Stimulated activated CD8-positive, alpha-beta memory T cell treated with anti-CD3 and anti-CD28 coated beads, Interleukin-7, amount 100 ng/mL, for 4 hours (primary cell): ENCODE measurements at places on chromosomes 4 and X.

- no peak for DNase-seq
Measured at GRCh38 chr4:141871086-141871770, 234.8 kb downstream of the IL15 start.

GRCh38 chr4:52684896-52685295 is 25.8 kb upstream of the USP46 start:
- DNase-seq, result no peak

DNA sequence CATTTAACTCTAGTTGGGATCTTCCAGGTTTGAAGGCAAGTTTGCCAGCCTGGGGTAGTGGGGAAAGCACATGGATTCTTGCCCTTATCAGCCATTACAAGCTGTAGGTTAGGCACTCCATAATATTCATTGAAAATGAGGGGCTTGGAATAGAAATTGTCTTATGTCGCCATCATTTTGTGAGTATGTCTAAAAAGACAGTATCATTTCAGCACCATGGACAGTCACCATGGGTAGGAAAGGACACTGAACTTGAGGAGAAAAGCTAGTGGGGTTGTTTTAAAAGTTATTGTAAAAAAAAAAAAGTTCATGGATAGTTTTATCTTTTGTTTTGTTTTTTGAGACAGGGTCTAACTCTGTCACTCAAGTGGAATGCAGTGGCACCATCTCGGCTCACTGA is 356.1 kb downstream of the HNRNPD start:
- DNase-seq, result no peak

DNA sequence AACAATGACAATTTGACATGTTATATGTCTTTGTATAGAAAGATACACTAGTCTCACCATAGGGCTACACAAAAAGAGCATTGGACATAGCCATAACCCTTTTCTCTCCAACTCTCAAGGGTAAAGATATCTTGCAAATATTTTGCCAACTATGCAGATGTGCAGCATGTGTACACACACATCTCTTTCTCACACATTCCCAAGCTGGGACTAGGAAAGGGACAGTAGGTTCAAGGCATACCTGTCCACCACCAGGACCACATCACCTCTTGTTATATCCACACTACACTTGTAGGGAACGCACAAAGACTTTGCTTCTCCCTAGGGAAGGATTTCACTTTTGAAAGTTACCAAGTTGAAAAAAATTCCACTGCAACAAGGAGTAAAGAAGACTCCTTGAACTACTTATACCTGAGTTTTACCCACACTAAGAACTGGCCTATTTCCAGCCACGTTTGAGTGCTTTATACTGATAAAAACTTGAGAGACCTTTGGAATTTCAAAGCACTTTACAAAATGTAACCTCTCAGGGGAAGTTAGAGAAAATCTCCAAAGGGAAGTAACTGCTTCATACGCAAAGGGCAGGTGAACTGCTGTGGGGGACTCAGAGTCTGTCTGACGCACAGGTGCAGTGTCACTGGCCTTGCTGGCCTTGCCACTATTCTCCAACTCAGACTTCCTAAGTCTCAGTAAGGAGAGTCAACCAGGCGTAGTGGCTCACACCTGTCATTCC is 36.9 kb downstream of the NR3C2 start:
- DNase-seq, result no peak

- DNase-seq, result no peak
Measured at GRCh38 chr4:77922158-77923094, 59.8 kb downstream of the MRPL1 start.

DNA sequence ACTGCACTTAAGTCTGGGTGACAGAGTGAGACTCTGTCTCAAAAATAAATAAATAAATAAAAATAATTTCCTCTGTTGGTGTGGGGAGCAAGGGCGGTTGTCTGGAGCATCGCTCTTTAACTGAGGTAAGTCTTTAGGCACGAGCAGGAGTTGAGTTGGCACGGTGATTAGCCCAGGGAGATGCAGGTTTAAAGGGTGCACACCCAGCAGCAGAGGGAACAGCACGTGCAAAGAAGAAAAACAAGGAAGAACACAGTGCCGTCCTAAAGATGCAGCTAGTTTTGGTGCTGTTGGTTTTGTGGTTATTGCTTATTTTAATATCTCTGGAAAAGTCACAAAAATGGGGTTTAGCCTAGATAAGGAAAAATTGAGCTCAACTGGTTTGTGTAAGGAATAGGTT is 87.8 kb downstream of the DHX15 start:
- DNase-seq, result no peak

- DNase-seq, result no peak
Measured at GRCh38 chr4:84952004-84952403, 14.5 kb downstream of the WDFY3 start.

GRCh38 chr4:6095023-6095752 is 77.0 kb upstream of the C4orf50 start:
- no peak for DNase-seq

DNA sequence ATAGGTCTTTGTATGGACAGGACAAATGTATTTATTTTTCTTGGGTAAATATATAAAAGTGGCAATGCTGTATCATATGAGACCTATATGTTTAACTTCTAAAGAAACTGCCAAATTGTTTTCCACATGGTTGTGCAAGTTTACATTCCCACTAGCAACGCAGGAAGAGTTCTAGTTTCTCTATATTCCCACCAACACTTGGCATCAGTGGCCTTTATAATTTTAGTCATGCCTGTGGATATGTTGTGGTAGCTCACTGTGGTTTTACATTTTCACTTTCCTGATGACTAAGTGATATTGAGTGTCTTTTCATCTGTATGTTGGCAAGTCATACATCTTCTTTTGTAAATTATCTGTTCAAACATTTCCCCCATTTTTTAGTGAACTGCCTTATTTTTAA is 126.0 kb downstream of the EMCN start:
- DNase-seq, result no peak

GRCh38 chr4:114108869-114109268 is 129.4 kb upstream of the ARSJ start:
- no peak for DNase-seq

DNA sequence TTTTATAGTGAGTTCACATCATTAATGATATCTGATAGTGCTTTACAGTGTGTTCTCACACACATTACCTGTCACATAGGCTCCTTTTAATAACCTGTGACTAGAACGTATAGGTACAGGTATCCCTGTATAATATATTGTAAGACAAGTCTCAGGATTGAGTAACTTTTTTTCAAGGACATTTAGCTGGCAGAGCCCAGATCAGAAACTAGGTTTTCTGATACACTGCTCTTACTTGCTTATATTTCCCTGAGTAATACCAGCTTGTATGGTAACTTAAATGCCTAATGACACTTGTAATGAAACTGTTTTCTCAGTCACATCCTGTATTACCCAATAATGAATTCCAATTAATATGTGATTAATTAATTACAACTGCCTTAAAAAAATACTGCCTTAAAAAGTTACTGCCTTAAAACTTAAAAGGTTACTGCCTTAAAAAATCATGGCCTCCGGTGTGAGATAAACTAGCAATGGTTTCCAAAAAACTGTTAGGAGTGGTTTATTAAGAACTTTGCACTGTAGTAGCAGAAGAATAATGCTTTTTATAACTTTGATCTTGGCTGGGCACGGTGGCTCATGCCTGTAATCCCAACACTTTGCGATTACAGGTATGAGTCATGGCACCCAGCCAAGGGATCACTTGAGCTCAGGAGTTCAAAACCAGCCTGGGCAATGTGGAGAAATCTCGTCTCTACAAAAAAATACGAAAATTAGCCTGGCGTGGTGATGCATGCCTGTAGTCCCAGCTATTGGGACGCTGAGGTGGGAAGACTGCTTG is 11.9 kb downstream of the COPS4 start:
- DNase-seq, result no peak

GRCh38 chrX:132216283-132216682 is 3.0 kb downstream of the RAP2C start:
- no peak for DNase-seq

DNA sequence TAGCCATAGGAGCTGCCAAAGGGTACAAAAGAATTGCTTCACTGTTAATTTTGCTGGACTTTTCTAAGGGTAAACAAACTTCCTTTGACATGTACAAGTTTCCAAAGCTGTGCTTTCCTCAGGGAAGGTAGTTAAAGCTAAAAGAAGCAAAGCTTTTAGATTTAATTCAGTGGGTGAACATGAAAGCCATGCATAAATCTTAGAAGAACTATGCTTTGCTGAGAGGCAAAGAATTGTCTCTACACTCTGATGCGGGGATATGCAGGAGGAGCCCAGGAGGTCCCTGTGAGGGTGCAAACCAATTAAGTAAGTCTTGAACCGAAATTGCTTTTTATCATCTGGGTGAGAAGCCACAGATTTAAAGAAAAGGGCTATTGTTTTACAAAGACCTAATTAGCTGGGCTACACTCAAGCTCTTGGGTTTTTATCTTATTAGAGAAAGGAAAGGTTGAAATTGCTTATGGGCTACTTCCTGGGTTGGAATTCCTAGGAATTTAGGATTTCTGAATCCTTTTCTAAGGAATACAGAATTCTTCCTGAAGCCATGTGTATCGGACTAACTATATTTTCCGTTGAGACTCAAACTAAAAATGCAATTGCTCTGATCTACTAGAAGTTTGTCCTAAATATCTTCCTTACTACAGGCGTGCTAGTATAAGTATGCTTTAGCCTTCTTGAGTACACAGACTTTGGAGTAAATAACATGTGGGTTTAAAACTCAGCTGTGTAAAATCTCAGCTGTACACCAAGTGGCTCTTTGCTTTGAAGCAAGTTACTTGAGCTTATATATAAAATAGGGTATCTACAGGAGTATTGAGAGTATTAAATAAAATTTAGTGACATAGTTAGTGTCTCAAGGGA is 188.4 kb upstream of the ANK2 start:
- no peak for DNase-seq

- DNase-seq, result no peak
Measured at GRCh38 chr4:153137159-153137558, 67.1 kb upstream of the TRIM2 start.

- DNase-seq, result no peak
Measured at GRCh38 chr4:155408796-155409195, 32.0 kb upstream of the MAP9 start.

GRCh38 chr4:87034527-87034926 is 99.7 kb downstream of the AFF1 start:
- DNase-seq, result no peak

- no peak for DNase-seq
Measured at GRCh38 chr4:181860157-181860556, 383.0 kb upstream of the TENM3 start.

DNA sequence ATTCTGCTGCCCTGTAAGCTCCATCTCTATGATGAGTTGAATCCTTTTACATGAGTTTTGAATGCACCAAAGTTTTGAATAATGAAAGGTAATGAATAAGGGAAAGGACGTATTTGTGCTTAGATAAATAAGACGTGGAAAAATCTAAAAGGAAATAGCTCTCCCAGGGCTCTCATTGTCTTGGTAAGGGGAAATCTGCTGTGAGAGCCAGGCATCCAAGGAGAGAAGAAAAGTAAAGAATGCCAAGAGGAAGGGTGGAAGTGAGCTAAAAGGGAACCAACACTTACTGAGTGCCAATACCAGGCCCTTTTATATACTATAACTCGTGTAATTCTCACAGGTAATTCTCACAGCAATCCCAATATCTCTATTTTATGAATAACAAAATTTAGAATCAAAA is 62.6 kb upstream of the KLHL13 start:
- no peak for DNase-seq

DNA sequence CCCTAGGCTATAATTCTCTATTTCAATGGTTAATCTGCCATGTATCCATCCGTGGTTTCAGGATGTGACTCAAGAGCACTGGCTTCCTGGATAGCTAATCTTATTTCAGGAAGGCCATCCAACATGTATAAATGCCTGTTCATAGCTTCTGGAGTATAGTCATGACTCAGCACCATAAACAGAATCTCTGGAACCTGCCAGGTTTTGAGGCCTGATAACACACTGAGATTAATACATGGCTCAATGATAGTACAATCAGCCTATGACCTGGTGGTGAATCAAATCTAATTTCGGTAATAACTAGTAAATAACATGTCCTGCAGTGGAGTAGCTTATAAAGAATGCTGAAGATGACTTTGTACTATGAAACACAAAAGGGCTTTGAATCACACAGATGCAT is 5.7 kb upstream of the IL13RA2 start:
- no peak for DNase-seq

DNA sequence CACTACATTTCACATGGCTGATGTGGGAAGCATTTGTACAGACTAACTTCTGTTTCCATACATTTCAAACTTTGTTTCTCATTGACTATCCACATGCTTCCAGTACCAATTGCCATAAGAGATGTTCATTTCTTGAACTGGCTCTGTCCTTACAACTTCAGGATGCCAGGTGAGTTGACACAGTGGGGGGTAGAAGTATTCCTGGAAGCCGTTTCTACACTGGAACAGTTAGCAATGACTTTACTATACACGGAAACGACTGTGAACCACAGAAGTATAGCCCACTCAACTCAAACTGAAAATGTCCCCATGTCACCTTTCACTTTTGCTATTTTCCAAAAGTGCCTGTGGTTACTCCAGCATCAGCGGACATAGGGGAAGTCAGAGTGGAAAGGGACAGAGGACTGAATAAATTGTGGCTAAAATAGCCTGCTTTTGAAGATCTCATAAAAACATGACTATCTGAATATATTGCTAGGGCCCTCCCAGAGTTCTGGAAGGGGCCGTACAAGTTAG is 38.0 kb upstream of the DSPP start:
- no peak for DNase-seq

DNA sequence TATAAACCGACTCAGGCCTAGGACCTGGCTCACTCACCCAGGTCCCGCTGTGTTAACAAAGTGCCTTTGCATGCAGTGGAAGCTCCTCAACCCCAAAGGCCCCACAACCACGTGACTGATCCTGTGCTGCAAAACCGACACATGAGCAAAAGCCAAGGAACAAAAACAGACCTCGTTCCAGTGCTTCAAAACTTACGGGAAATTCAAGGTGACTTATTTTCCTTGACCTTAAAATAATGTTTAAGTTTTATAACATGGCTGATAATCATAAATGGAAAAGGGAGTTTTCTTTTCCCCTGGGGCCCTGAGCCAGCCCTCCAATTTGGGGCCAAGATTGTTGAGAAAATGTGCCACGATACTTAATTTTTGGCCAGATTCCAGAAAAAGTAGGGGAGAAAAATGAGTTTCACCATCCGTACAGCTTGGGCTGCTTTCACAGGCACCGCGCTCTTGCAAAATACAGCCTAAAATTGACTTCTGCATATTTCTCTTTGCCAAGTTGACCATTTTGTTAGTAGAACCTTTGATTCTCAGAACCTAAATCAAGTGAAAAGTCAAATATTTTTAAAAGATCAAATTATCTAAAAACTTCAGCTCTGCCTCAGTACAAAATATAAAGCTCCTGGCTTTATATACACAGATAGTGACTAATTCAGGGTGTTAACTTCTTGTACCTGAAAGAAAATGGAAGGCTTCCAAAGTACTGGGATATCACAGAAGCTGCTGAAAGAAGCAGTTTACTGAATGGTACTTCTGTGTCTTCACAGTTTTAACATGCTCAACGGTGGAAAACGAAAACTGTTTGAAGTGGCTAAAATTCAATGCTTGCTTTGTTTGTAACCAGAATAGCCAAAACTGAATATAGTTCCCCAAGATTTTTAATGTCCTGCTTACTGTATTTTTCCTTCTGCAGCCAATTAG is 93.8 kb downstream of the APBB2 start:
- DNase-seq, result no peak

- no peak for DNase-seq
Measured at GRCh38 chrX:24934279-24934678, 81.5 kb downstream of the ARX start.

GRCh38 chr4:121788896-121789295 is 12.2 kb upstream of the EXOSC9 start:
- DNase-seq, result no peak
